ENCODE measurements at places on chromosomes 6 and 20. TPM values are rescaled to one million over a fixed set of nuclear protein-coding genes. Genes with fewer than 3 reads are reported as not detected.

The LPA gene
- total RNA-seq: 0.60 TPM

The APOM gene
- total RNA-seq: 4.3 TPM

- DNase-seq: peak; percentile 25
Observed at GRCh38 chr20:38724626-38725147, 401 bp downstream of the SLC32A1 start.

The TMEM74B gene
- 10.9 TPM for total RNA-seq

DNA sequence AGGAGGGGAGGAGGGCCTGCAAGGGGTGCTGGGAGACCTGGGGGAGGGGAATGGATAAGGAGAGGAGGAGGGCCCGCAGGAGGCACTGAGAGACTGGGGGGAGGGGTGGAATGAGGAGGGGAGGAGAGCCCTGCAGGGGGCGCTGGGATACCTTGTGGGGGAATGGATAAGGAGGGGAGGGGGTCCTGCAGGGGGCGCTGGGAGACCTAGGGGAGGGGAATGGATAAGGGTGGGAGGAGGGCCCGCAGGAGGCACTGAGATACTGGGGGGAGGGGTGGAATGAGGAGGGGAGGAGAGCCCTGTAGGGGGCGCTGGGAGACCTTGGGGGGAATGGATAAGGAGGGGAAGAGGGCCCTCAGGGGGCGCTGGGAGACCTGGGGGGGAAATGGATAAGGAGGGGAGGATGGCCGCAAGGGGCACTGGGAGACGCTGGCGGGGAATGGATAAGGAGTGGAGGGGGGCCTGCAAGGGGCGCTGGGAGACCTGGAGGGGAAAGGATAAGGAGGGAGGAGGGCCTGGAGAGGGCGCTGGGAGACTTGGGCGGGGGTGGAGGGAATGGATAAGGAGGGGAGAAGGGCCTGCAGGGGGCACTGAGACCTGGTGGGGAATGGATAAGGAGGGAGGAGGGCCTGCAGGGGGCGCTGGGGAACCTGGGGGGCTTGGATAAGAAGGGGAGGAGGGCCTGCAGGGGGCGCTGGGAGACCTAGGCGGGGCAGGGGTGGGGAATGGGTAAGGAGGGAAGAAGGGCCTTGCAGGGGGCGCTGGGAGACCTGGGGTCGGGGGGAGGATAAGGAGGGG is 1.3 kb upstream of the CTCFL start:
- DNase-seq: peak; percentile 70

DNA sequence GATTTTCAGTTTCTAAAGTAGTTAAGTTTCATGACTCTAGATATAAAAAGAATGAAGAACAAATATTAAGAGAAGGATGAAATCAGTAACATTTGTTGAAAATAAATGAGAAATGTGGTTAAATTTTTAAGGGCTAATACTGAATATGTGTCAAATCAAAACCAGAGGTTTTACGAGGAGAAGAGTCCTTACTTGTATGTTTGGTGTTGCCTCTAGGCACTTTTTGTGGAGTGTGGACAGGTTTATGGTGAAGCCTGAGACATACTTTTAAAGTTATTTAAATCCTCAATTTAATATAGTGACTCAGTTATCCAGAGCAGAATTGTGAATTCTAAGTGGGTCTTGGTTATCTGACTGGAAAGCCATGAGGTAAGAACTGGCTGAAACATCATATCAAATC is 68.7 kb downstream of the COL19A1 start:
- no peak for DNase-seq
